ENCODE measurements at places on chromosomes 4 and X.

DNA sequence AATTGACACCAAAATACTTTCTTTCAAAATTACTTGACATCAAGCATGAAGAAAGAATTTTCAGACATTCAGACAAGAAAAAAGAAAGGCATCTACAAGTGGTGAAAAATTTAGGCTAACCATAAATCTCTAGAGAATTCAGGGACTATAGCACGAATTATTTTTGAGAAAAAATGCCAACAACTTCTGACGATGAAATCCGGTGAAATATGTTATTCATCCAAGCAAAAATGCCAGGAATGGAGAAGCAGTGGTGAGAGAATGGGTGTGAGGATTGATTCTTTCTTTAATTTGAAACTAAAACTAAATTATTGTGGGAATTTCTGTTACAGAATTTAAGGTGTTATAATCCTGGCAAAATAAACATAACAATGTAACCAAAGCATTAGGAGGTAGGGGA lies 69.4 kb upstream of the SORBS2 start:
- DNase-seq: no peak

GRCh38 chr4:174012886-174013259 lies 270.6 kb downstream of the FBXO8 start:
- no peak for DNase-seq

- DNase-seq: no peak
These were observed 91.9 kb upstream of the CPEB2 start for GRCh38 chr4:14910411-14910810.

DNA sequence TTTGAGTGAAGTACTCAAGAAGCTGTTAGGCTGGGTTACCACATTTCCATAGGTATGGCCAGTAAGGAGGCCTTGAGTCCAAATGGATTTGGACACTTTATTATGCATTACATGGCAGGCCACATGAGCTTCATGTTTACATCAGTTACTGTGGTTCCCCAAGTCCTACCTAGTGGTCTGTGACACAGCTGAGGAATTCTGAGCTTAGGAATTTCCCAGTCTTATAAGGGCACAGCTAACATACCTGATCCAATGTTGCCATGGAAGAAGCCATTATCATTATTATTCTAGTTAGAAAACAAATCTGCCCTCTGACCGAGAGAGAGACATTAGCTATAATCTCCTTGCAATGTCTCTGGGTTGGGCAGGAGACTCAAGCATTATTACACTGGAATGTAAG lies 174.4 kb upstream of the NUDT10 start:
- DNase-seq: no peak

DNA sequence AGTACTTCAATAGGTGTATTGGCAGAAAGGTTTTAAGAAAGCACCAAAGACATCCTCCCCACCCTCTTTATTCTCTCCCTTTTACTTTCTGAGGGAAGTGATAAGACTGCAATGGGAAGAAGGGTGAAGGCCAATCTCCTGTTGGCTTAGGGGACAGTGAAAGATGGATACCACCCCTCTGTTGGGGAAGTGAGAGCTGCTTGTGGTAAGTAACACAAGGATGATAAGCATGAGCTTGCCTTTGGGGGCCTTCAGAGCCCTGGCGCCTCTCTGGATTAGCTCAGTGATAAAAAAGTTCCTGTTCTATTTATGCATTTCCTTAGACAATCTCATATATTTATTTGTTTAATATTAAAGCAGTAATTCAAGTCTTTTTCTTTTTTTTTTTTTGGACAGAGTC lies 5.2 kb upstream of the KLF8 start:
- no peak for DNase-seq

DNA sequence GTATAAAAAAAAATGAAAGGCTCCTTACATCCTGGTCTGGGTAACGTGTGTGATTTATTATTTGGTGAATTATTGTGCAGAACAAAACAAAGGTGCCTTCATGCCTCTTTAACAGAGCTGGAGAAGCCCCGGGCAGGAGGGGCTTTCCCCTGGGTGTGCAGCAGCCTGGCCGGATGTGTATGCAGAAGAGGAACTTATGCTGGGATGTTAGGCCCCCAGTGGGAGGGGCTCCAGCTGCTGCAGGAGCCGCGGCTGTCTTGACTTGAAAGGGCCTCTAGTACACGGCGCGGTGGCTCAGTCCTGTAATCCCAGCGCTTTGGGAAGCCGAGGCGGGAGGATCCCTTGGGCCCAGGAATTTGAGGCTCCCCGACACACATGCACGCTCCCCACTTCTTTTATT lies 16.0 kb downstream of the CCNQ start:
- peak; percentile 66 for DNase-seq

DNA sequence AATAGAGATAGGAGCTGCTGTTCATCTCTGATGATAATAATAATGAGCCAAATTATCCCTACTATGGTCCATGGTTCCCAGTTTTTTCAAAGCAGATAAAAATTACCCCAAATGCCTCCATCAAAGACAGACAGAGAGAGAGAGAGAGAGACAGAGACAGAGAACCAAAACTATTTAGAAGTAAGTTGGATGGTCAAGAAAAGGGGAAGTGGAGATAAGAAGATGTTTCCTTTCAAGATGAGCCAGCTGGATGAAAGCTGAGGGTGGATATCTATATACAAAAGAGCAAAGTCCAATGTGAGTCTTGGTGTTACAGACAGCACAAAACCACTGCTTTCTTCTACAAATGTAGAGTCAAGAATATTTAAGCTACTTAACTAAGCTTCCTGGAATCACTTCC lies 173.9 kb downstream of the GRIA3 start:
- no peak for DNase-seq

- DNase-seq: no peak
These were observed 52.7 kb downstream of the STARD8 start for GRCh38 chrX:68699960-68700746.

GRCh38 chrX:124467202-124467601 lies 120.8 kb downstream of the SH2D1A start:
- no peak for DNase-seq

GRCh38 chr4:189436207-189436606 lies 504.5 kb upstream of the FRG1 start:
- DNase-seq: no peak

GRCh38 chrX:54891573-54891972 lies 29.1 kb upstream of the TRO start:
- DNase-seq: peak; percentile 7

- DNase-seq: no peak
These were observed 16.0 kb downstream of the ARSD start for GRCh38 chrX:2913118-2913517.

GRCh38 chr4:116664198-116664597 lies 421.2 kb downstream of the TRAM1L1 start:
- DNase-seq: no peak

GRCh38 chr4:76874176-76874575 lies 23.8 kb downstream of the SOWAHB start:
- no peak for DNase-seq

DNA sequence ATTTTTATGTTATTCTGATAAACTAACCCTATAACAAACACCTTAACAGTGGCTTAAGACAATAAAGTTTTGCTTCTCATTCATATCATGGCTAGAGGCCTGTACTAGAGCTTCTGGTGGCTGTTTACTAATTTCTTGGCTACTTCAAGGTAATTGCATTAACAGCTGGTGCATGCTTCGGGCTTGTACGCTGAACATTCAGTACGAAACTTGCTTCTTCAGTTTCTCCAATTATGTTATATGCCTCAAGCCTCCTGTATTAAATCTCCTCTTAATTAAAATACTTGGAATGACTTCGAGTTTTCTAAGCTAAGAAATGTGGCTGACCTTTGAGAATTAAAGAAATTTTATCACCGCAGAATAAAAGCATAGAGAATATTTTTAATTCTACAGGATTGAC lies 138.9 kb upstream of the TRAM1L1 start:
- no peak for DNase-seq

GRCh38 chr4:8592366-8593263 lies at the start of gene CPZ:
Gene CPZ, plus strand, starts transcription at chr4:8592765. Its CDS starts 69 bp downstream, at chr4:8592834.
- DNase-seq: no peak

DNA sequence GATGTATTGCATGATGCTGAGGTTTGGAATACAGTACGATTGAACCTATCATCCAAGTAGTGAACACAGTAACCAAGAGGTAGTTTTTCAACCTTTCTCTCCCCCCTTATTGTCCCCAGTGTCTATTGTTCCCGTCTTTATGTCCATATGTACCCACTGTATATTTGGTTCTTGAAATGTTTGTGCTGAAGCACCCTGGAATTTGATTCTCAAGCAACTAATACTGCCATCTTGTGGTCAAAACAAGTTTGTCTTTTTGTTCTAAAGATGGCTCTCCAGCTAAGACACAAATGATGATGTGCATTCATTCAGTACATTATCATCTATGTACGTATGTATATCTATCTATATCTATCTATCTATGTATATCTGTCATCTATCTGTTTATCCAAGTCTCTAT lies 33.5 kb upstream of the DCX start:
- DNase-seq: no peak

DNA sequence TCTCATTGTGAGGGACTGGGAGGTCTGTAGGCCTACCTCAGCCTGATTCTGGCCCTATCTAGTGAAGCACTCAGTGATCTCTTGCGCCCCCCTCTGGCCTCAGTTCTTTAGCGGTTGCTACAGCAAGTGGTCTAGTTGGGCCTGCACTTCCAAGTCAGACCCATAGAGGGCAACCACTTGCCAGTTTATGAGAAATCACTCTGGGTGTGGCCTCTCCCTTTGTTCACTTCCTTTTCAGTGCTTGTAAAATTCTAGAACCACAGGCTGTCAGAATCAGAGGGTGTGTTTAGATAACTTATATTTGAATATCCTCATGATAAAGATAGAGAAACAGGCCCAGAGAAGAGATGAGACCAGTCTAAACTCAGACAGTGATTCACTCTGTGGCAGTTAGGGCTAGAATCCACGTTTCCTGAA lies 60.9 kb upstream of the LAS1L start:
- peak; percentile 94 for DNase-seq

- DNase-seq: no peak
These were observed 44.1 kb downstream of the QRFPR start for GRCh38 chr4:121336706-121337105.

GRCh38 chr4:60482921-60483351 lies 717.2 kb upstream of the ADGRL3 start:
- no peak for DNase-seq

DNA sequence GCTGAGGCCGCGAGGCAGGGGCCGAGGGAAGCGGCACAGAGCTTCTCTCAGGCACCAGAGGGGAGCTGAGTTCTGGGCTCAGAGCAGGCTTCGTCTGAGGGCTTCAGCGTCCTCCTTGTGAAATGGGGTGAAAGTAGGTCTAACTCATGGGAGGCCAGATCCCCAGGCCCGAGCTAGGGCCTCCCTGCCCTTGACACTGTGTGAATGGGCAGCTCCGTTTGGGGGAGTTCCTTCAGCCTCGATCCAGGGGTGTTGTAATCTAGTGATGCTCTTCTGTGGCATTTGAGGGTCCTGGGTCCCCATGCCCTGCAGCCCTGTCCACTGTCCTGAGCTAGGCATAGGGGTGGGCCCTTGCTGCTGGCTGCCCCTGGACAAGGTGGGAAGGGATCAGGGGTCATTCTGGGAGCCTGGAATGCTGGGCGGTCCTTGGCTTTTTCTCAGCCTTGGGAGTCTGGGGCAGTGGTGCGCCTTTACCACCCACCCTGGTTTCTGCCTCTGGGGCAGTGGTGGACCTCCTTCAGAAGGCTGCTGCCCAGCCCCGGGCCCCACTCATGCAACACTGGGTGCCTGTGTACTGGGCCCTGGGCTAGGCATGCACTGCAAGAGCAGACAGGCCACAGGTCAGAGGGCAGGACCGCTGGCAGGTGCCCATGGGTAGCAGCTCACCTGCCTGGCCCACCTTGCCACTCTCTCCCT lies 4.1 kb downstream of the SH3BP2 start:
- no peak for DNase-seq

- no peak for DNase-seq
These were observed 1707.9 kb upstream of the PCDH10 start for GRCh38 chr4:131441004-131441688.

GRCh38 chrX:18119856-18120255 lies 100.8 kb downstream of the BEND2 start:
- no peak for DNase-seq

DNA sequence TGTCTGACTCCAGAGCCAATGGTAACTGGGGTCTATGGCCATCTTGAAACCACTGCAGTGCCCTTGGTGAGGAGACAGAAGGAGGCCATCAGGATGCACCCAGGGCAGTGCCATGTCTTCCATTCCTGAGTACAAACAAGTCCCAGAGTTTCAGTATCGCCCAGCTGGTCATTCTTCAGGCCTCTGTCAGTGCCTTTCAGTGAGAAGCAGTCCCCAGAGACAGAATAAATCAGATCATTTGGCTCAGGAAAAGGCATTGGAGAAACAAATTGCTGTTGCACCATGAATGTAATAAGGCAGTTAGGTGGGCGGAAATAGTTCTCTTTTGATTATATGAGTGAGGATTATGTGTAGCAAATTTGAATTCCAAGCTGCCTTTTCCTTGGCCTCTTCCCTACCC lies 21.3 kb downstream of the ADGRG4 start:
- DNase-seq: no peak

GRCh38 chr4:1991596-1992434 lies 17.0 kb downstream of the NELFA start:
- no peak for DNase-seq

GRCh38 chrX:132861076-132861475 lies 97.4 kb downstream of the HS6ST2 start:
- no peak for DNase-seq

DNA sequence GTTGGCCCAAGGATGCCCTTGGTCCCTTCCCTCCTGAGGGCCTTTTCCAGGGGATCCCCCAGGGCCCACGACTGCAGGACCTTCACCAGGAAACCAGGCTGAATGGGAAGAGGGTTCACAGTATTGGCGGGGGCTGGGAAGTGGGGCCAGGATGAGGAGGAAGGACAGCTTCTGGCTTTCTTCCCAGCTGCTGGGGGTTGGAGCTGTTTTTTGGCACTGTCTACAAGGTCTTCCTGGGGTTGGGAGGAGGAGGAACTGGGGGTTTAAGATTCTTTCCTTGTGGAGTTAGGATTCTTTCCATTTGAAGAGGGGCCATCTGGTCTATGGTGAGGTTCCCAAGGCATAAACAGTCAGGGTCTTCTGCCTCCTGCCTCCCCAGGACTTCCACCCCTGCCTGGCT lies 64.8 kb downstream of the KIF4A start:
- DNase-seq: no peak

GRCh38 chr4:167052631-167053091 lies 181.6 kb downstream of the SPOCK3 start:
- no peak for DNase-seq

GRCh38 chrX:1659664-1660461 lies 45.0 kb downstream of the ASMT start:
- DNase-seq: no peak

- no peak for DNase-seq
These were observed 15.7 kb downstream of the ATP10D start for GRCh38 chr4:47500776-47501175.

GRCh38 chr4:123495530-123495929 lies 98.9 kb downstream of the SPRY1 start:
- DNase-seq: no peak

- DNase-seq: peak; percentile 30
These were observed 12.9 kb downstream of the PALLD start for GRCh38 chr4:168509786-168510185.

GRCh38 chr4:185911556-185912064 lies 99.6 kb upstream of the SORBS2 start:
- no peak for DNase-seq

Data from stimulated activated naive CD8-positive, alpha-beta T cell treated with anti-CD3 and anti-CD28 coated beads, Interleukin-15, Interleukin-2, amounts not matched to agents 100 U/mL and 50 U/mL, for 24 hours (primary cell).